ENCODE measurements at places on chromosomes 11 and 22.

DNA sequence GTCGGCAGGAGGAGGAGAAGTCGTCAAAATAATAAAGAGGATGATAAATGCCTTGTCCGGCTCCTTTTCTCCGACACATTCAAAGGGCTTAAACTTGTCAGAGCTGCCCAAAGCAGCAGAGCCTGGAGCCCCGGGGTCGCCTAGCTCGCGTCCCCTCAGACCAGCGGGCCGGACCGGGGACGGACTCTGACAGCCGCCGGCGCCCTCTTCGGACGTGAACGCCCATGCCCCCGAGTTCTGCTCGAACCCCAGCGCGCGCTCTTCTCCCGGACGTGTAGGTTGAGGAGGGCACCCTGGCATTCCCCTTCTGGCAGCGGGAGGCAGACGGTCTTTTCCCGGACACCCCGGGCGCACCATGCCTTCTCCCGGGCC lies 999 bp downstream of the FGF3 start:
- no peak for DNase-seq

DNA sequence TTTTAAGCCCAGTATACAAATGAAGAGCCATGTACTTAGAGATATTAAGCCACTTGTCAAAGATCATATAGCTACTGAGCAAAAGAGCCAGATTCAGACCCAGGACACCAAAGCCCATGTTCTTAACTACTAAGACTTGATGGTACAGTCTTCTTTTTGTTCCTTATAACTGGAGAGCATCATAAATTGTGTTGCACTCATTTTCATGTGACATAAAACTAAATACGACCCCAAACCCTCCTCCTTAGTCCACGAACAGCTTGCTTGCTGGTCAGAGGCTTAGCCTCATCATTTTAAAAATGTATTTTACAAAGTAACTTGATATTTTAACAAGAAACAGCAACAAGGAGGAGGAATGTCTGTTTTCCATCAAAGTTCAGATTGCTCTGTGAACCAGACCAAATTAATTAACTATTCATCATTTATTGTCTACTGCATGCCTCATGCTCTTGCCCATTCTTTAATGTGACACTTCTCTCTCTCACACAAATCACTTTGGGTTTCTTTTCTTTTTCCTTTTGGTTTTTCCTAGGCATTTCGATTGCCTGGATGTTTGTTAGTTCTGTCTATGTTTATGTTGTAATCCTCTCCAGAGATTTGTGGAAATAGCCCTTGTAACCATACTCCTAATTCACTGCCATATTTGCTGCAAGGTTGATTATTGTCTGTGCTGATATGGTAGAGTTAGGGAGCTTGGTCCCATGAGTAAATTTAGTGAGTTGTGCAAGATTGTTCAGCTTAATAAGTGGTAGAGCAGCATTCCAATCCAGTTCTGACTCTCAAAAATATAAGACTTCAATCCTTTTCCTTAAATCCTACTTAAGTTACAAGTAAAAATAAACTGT lies 8.4 kb upstream of the ARHGAP20 start:
- no peak for DNase-seq

DNA sequence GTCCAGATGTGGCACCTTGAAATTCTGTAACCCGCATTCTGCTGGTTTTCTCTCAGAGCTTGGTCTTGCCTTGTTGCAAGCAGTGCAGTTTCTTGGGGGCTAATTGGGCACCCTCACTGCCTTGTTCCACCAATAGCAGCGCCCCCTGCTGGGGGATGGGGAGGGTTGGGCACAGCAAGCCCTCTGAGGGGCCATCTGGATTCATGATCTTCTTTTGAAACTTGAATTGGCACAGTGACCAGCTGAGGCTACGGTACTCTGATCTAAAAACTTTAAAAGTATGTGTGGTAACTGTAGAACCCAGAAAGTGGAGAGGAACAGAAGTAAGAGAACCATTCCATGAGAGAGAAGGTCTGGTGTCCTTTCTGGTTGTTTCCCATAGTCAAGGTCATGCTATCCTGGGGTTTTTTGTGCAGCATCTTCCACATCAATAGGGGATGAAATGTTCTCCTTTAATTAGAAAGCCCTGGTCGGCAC lies 64.2 kb downstream of the MED15 start:
- DNase-seq: no peak

DNA sequence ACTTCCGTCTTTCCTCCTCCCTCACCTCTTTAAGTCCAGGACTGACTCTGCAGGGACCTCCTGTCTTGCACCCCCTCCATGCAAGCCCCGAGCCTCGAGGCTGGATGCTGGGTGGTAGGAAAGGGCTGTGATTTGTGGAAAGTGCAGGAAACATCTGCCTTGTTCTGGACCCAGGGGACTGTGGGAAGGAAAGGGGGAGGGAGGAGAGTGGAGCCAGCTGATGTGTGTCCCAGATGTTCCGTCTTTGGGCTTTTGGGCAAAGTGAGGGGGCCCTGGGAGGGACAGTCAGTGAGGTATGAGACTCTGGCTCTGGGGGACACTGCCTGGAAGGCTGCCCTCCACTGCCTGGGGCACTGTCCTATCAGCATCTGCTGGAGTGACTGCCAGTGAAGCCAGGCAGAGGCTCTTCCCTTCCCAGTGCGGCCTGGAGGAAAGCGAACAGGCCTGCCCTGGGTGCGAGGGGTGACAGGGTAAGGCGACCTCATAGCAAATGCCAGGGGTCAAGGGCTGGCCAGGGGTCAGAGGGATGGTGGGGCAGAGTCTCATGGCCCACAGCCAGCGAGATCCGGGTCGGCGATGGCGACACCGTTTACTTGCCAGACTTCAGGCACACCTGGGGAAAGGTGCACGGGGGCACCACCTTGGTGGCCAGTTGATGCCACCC lies 1.7 kb downstream of the MRGPRD start:
- DNase-seq: no peak

GRCh38 chr22:20044495-20045151 lies 23.7 kb downstream of the TANGO2 start:
- DNase-seq: no peak

- DNase-seq: no peak
Measured at GRCh38 chr22:43296276-43296902, 46.8 kb downstream of the SCUBE1 start.

DNA sequence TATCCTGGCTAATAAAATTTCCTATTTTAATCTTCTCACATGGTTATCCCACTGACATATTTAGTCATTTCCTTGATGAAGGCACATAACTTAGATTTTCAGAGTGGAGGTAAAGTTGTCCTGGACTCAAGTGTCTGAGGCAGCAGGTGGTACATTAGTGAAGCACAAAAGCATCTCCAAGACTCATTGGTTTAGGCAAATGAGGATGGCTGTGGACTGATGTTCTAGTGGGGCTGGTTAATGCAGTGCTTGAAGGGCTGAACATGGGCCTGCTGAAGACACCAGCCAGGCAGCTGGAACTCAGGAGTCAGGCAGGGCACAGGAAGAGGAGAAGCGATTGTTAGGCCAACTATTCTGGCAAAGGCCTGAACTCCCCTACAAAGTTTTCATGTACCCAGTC lies 76.3 kb upstream of the SESN3 start:
- DNase-seq: no peak

Data from COLO829 (cell line).